ENCODE measurements at places on chromosomes 16 and 17. TPM values are rescaled to one million over a fixed set of nuclear protein-coding genes. Genes with fewer than 3 reads are reported as not detected.
A peak's percentile ranks its signal among the peaks of the same experiment; 100 is the strongest.

GPR142 gene
- not detected for total RNA-seq

BRICD5 gene
- 11.3 TPM for total RNA-seq

SLC5A11 gene
- total RNA-seq: not detected

TEX2 gene
- total RNA-seq: 54.0 TPM

FDXR gene
- total RNA-seq: 4.6 TPM

CNGB1 gene
- total RNA-seq: not detected

XYLT1 gene
- total RNA-seq: 1.7 TPM

TNFRSF12A gene
- 29.4 TPM for total RNA-seq

RNFT1 gene
- total RNA-seq: 15.9 TPM

GNPTG gene
- 30.3 TPM for total RNA-seq

DNA sequence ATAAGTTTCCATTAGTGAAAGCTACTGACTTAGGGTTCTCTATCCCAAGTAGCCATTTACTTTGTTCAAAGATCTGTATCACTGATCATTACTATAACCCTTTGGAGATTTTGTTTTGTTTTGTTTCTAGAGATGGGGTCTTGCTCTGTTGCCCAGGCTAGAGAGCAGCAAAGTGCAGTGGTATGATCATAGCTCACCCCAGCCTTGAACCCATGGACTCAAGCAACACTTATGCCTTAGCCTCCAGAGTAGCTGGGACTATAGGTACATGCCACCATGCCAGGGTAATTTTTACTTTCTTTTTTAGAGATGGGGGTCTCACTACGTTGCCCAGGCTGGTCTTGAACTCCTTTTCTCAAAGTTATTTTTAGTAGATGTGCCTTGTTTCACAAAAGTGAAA, 154.7 kb downstream of the KCNJ2 start:
- DNase-seq: no peak

DNA sequence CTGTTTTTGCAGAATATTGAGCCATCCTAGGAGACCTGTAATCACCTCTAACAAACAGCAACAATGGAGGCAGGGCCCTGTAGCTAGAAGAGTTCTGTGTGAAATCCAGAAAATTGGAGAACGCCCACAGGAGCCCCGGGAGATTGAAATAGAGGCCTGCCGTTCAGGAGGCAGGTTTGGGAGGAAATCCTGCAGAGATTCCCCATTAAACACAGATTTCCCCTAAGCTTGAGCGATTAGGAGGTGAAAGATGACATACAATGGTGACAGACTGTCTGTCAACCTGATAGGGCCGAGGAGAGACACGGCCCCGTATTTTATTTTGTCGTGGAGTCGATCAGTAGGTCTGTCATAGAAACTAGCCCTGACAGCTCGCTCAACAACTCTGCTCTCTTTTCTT, 18.2 kb downstream of the CDK5RAP3 start:
- DNase-seq: no peak

DNA sequence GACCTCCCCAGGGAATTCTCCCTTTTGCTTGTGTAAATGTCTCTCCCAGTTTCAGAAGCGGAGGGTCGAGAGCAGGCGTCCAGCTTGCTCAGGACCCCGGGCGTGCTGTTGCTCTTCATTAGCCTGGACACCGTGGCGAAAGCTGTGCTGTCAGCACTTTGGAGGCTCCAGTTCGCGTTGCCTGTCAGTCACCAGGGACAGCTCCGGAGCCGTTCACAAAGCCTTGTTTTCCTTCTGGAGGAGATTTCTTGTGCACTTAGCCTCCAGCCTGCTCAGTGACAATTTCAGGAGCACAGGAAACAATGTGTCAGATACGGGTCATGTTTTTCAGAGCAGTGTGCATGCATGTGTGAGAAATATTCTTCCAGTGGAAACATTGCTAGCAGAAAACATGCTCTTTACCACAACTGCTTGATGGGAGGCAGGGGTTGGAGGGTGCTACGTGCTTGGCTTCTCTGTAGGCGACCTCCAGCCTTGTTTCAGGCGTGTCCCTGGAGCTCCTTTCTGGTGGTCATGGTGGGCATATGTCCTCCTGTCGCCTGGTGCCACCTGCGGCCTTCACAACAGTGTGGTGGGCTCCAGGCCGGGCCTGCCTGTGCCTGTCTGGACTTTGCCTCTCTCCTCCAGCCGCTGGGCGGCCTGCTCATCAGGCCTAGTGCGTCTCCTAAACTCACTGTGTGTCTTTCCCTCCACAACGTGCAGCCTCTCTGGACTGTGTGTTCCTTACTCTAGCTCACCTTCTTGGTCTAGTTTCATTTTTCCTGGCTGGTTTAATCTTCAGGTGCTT, 29.0 kb downstream of the ZNF750 start:
- peak; percentile 34 for DNase-seq

- DNase-seq: no peak
These were observed 120.5 kb downstream of the CCT6B start for GRCh38 chr17:34840750-34841149.

DNA sequence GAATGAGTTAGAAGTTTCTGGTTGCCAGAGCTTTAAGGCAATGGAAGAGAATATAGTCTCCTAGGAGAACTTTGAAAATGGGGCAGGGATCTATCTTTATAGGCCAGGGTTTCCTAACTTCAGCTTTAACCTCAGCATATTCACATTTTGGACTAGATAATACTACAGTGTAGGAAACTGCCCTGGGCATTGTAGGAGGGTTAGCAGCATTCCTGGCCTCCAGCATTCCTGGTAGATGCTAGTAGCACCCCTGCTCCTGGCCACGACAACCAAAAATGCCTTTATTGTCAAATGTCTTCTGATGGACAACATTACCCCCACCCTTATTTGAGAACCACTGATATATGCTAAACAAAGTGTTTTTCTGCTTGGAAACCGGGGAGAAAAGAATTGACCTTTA, 27.8 kb upstream of the MYO18A start:
- no peak for DNase-seq

DNA sequence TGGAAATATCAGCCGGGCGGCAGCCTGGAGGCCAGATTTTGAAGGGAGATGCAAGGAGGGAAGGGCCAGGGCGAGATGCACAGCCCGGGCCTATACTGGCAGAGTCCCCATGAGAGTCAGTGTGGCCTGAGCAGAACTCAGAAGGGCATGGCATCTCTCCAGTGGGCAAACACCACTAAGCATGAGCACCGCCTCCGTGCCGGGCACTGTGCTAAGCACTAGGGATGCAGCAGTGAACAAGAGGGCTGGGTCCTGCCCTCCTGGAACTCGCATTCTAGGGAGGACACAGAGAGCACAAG, 33.5 kb downstream of the TK2 start:
- DNase-seq: no peak

DNA sequence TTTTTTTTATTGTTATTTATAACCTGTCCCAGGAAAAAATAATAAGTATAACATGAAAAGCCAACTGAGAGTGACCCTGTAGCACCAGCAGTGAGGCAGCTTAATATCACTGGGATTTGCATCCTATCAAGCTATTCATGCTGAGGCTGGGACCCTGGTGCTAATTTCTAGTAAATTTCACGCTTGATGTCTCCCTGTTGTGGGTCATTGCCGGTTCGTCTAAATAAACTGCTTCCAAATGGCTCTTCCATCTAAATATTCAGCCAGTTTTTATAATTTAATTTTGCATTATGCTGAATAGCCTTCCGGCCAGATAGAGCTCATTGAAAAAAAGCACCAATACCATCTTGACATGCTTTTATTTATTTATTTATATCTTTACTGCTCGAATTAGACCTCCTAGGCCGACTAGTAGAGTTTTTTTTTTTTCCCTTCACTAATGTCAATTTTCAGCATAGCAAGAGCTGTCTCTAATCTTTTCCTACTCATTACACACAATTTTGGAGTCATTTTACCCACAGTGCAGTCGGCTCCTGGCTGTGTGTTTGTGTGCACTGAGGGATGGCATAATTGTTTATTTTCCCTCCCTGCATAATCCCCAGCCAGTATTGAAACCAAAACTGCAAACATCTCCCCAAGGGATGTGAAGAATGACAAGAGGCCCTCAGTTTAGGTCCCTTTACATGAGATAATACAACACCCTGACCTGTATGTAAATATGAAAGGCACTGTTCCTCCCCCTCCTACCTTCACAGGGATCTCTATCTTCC, 168.8 kb downstream of the AATF start:
- no peak for DNase-seq

GRCh38 chr17:80108036-80108971, 6.9 kb downstream of the GAA start:
- no peak for DNase-seq

DNA sequence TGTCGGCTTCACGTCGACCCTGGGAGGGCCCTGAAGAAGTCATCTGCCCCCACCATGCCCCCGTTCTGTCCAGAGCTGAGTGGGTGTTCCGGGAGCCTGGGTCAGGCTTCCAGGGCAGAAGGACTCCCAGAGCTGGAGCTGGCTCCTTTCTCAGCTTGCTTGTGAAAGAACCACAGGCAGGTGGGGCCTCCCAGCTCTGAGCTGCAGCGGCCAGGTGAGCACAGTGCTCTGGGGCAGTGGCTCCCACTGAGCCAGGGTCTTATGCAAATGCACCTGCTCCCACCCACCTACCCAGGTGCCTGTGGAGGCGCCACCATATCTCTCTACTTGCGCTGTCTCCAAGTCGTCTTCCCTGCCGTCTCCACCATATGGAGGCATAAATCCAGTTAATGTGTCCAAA, 140.0 kb upstream of the RPL38 start:
- no peak for DNase-seq

DNA sequence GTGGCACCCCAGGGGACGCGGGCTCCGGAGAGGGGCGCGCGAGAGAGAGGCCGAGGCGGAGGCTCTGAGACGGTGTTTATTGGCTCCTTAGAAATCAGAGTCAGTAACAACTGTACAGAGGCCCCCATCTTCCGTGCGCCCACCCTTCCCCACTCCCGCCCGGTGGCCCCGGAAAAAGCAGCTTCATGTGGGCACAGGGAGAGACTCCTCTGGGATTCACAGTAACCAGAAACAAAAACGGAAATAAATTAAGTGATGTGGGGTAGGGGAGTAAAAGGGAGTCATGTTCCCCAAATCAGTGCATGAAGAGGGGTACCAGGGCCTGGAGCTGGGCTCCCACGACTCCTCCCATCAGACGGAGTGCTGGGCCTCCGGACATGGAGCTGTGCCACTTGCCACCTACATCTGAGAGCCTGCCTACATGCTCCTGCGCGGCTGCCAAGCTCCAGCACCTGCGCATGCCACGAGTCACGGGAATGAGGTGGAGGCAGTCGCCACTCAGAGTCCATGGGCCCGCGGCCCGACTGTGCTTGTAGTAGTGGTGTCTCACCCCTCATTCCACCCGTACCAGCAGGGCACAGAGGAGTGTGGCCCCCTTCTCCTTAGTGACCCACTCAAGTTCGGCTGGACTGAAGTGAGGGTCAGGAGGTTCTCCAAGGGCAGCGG, 543 bp upstream of the GPS2 start:
- no peak for DNase-seq

GRCh38 chr16:59042301-59042700, 308.2 kb upstream of the GOT2 start:
- DNase-seq: no peak

- no peak for DNase-seq
These were observed 7.2 kb upstream of the KRTAP4-7 start for GRCh38 chr17:41076788-41077187.

DNA sequence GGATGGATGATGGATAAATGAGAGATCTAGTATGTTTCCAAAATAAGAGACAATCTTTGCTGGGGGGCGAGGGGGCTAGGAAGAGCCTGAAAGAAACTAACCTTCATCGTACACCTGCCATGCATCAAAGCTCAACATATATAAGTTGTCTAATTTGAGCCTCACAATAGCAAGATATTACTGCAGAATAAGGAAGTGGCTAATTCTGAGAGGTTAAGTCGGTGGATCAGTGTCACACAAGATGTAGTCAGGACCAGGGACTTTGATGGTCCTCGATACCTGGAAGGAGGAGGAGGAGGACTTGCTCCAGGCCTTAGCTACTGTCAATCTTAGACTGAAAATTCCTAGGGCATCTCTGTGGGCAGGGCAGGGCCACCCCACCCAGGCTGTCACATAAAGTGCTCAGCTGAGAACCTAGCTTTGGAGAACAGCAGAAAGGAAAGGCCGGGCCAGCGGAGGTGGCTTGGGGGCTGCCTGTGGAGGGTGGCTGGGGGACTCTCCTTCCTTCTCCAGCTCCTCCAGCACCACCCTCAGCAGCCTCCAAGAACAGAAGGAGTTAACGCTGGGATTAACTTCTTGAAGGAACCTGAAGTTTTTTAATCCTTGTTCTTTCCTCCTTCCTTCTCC, 460 bp upstream of the SLC13A2 start:
- no peak for DNase-seq

DNA sequence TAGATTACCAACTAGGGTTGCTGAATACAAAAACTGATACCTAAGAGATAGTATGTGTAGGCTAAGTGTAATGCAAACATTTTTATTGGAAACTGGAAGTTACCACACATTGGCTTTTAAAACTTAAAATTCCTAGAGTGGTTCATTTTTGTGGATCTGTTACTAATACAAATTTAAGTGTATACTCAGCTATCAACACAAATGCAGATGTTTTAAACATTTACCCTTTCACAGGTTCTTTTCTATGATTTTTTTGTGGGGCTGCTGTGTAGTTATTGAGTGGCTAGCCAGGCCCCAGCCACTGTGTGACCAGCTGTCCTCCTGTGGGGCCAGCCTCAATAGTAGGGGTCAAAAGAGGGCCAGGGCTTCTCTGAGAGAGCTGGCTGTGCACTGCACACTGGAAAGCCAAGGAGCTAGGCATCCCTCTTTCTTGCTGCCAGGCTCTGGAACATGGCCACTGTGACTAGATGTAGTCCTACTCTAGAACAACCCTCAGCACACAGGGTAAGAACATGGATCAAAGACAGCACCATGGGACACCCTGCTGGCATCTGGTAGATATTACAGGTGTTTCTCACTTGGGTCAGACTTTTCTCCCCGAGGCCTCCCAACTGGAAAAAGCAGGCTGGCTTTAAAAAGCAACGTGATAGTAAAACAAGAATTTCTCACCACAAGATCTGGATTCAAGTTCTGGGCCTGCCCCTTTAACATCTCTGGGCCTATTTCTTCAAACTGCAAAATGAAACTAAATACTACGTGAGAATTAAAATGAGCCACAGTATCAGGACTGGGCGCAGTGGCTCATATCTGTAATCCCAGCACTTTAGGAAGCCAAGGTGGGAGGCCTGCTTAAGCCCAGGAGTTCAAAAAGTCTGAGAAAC, 7.3 kb upstream of the VEZF1 start:
- DNase-seq: peak; percentile 67

DNA sequence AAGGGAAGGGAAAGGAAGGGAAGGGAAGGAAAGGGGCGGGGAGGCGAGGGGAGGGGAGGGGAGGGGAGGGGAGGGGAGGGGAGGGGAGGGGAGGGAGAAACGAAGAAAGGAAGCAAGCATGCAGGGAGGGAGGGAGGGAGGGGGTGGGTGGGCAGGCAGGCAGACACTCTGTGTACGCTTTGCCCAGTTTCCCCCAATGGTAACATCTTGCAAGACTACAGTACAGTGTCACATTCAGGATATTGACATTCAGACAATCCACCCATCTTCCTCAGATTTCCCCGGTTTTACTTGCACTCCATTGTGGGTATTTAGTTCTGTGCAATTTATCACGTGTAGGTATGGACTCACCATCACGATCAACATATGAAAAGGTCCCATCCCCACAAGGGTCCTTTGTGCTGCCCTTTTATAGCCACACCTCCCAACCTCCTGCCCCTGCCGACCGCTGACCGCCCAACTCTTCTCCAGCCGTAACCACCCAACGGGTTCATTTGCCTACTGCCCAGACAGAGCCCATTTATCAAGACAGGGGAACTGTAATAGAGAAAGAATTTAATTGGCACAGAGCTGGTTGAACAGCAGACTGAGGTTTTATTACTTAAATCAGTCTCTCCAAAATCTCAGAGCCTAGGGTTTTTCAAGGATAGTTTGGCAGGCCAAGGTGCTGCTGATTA, 91.4 kb upstream of the FA2H start:
- no peak for DNase-seq

Measured in Right ventricle myocardium superior (tissue), 1 donor.